ENCODE measurements at places on chromosomes 4 and X. TPM values are rescaled to one million over a fixed set of nuclear protein-coding genes. Genes with fewer than 3 reads are reported as not detected.

GRCh38 chr4:183610613-183611012, 48.4 kb downstream of the RWDD4 start:
- no peak for DNase-seq

- DNase-seq, result no peak
These were observed 820.8 kb downstream of the RPA4 start for GRCh38 chrX:97704474-97704873.

- no peak for DNase-seq
These were observed 632 bp downstream of the CCSER1 start for GRCh38 chr4:90127706-90128345.

- DNase-seq, result peak; percentile 88
These were observed 5.7 kb downstream of the SH3BP2 start for GRCh38 chr4:2798399-2799223.

DNA sequence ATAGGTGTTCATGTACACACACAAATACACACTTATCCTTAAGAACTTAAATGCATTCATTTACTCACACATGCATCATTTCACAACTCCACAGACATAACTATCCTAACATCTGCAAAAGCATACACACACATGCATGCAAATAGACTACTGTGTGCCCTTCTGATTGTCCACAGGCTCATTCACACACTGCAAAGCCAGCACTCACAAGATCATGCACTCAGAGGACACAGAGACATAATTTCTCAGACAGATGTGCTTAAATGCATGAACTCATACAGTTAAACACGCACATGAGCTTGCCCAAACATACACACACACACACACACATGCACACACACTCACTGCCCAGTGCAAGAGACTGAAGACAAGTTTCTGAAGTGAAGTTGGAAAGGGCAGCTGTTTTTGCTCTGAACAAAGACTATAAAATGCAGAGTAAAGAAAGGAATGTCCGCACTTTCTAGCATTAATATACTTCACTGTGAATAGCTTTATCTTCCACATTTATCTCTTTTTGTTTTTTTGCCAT, 1018.0 kb upstream of the HS3ST1 start:
- DNase-seq, result no peak

MAOB gene
- total RNA-seq, result 3.2 TPM
